Fibroblast of skin of right biceps (primary cell): ENCODE measurements at places on chromosomes 2 and 18.
A peak's percentile ranks its signal among the peaks of the same experiment; 100 is the strongest.

DNA sequence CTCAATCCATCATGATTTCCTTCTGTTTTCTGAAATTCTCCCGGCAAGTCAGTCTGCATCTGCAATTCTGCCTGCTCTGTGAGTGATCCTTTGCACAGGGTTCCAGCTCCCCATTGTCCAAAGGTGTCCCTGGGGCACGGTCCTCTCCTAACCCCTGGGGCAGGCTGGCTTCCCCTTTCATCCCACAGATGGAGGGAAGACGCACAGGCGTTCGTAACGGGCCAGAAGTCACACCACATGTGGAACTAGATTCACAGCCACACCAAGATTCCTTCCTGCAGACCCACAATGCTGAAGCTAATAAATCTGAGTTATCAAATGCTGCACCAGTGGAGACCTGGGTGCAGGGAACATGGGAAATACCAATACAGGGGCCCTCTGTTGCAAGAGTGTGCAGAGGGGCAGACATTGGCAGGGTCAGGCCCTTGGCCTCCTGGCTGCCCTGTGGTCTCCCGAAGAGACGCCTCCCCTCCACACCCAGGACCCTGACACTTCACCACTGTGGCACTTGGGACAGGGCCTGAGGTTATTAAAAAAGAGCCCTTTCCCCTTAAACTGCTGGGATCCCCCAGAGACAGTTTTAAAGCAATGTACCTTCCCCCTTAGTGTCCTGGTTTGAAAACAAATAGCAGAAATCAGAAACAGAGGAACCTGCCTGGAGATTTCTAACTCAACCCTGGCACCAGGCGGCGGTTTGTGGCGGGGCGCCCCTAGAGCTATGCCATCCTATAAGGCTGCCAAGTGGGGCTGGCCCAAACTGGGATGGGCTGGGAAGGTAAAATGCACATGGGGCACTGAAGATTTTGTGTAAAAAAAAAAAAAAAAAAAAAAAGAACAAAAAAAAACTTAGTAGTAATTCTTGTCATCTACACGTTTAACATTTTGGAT, 15.4 kb downstream of the ZNF516 start:
- DNase-seq, result no peak

- DNase-seq, result no peak
These were observed 573.7 kb downstream of the ARHGAP15 start for GRCh38 chr2:143702931-143703330.

GRCh38 chr2:224645722-224646121, 60.6 kb upstream of the CUL3 start:
- DNase-seq, result no peak

DNA sequence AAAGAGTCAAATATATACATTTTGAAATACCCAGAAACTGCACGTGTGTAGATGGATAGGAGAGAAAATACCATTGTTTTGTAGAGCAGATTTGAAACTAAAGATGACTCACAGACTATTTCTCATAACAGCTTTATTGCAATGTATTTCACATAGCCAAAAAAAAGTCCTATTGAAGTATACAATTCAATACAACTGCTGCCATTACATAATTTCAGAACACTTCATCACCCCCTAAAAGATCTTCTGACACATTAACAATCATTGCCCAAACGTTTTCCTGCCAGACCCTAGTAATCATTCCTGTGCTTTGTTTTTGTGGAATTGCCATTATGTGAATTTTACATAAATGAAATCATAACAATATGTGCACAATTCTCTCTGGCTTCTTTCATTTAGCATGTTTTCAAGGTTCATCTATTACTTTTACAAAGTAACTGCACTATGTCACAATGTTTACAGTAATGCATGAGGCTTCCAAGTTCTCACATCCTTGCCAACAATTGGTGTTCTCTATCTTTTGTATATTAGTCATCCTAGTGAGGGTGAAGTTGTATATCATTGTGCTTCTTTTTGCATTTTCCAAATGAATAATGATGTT, 378.6 kb upstream of the CWC22 start:
- DNase-seq, result peak; percentile 80

DNA sequence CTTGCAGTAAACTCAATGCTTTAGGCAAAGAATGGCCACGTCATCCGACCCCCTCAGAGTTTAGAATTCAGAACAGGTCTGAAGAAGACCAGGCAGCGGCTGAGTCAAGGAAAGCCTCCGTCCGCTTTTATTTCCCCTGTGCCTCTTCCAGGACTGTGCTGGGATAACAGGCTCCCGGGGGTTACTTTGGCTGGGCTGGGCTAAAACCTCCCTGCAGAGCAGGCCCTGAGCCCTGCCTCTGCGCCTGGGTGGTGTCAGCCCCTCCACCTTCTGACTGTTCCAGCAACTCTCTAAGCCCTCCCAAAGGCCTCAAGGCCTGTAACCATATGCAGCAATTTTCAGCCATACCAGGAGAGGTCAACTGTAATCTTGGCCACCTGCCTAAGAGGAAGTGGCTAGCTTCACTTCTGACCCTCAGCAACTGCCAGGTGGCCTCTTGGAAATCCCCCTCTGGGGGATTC, 166.5 kb downstream of the RPIA start:
- DNase-seq, result peak; percentile 2

DNA sequence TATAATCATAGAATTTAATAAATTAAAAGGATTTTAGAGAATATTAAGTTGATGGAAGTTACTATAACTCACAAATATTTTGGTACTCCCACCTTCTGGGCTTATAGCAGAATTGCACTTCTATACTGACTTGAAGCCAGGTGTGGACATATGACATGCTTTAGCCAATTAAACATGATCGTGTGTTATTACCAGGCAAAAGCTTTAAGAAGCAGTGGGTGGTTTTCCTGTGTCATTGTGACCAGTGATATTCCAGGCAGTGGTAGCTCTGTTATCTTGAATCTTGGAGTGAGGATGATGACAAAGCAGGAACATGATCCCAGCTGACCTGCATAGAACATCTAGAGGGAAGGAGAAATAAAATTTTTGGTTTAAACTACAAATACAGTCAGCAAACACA, 370.9 kb upstream of the ZEB2 start:
- DNase-seq, result peak; percentile 41

GRCh38 chr2:11312770-11313471, 31.5 kb downstream of the ROCK2 start:
- no peak for DNase-seq

GRCh38 chr2:46007412-46007811, 289.8 kb upstream of the EPAS1 start:
- DNase-seq, result no peak

GRCh38 chr2:112481528-112482233, at the start of gene TTL:
TTL (plus strand) TSS chr2:112482156; CDS start chr2:112482345, 189 bp downstream.
- peak; percentile 73 for DNase-seq

- peak; percentile 90 for DNase-seq
These were observed 133.7 kb downstream of the RHBDD1 start for GRCh38 chr2:226969417-226970080.
